ENCODE measurements at places on chromosomes 3 and 15.

DNA sequence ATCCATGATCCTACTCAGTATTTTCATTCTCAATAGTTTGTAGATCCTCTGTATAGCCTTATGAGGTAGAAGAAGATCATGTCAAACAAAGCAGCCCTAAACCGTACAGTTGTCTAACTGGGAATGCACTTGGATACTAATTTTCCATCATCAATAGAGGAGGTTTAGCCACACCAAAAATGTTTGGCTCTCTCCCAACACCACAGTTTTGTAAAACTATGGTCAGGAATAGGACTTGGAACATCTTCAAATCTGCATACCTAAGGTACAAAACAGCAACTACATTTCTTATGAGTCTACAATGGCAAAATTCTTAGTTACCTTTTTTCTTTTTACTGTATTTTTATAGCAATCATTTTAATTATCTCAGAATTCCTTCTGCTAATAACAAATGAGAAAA, 1001.6 kb downstream of the ROBO2 start:
- no peak for DNase-seq

GRCh38 chr15:85000937-85001336, 19.3 kb downstream of the PDE8A start:
- DNase-seq: no peak

DNA sequence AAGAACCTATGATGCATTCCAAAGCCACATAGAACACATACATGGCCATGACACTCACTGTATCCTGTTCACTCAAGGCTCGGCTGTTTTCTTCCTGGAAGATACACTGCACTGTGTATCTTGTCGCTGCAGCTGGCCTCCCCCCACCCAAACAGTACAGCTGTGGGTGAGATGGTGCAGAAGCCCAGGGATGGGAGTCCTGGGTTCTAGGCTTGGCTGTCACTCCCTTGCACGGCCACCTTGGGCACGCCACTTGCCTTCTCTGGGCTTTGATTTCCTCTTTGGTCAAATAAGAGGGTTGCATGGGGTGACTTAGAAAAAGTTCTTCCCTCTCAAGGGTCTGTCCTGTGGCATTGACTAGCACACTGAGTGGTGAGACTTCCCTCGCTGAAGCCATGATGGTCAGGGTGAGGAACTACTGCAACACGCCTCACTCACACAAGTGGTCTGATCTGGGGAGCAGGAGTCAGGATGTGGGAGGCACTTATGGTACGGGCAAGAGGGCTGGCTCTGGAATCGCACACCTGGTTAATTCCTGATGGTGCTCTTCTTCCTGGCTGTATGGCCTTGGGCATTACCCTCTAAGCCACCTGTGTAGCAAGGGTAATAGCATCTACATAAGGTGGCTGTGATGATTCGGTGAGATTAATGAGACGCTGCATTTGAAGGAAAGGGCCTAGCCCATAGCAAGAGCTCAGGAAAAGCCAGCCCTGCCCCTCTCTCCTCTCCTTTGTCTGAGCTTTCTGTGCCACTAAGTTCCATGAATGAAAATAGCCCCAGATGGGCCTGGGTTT, 44.0 kb downstream of the ANP32A start:
- DNase-seq: no peak

- DNase-seq: no peak
Measured at GRCh38 chr3:177855021-177855420, 657.7 kb upstream of the TBL1XR1 start.

GRCh38 chr3:64595253-64595694, 92.5 kb downstream of the ADAMTS9 start:
- no peak for DNase-seq

DNA sequence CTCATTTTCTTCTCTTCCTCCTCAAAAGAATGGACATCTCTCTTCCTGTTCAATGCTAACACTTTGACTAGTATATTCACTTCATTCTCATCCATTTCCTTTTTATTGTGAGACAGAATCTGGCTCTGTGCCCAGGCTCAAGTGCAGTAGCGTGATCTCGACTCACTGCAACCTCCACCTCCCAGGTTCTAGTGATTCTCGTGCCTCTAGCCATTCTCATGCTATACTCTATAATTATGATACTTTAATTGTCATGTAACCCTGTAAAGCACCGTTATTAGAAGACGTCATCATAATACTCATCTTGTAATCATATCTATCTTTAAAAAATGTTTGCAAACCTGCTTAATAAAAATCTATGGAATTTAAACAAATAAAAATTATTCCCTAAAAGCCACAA, 107.0 kb downstream of the SHOX2 start:
- DNase-seq: no peak

DNA sequence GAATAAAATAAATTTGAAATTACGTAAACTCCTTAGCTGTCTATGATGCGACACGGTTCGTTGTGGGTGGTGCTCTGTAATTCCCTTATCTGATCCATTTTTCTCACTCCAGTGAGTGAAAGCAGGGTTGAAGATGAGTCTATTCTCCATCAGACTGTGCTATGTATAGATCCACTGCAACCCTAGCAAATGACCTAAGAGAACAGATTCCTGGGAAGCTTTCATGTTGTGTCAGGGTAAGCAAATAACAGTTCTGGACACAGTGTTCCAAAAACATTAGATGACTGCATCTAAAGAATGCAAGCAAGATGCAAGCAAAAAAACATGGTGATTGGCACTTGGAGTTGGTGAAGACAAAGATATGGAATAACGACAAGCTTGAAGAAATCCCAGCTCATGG, 239.3 kb downstream of the SLC9A9 start:
- no peak for DNase-seq

- DNase-seq: no peak
Measured at GRCh38 chr15:39959411-39959810, 25.5 kb downstream of the EIF2AK4 start.

GRCh38 chr3:161222662-161223061, 1.6 kb downstream of the NMD3 start:
- no peak for DNase-seq

DNA sequence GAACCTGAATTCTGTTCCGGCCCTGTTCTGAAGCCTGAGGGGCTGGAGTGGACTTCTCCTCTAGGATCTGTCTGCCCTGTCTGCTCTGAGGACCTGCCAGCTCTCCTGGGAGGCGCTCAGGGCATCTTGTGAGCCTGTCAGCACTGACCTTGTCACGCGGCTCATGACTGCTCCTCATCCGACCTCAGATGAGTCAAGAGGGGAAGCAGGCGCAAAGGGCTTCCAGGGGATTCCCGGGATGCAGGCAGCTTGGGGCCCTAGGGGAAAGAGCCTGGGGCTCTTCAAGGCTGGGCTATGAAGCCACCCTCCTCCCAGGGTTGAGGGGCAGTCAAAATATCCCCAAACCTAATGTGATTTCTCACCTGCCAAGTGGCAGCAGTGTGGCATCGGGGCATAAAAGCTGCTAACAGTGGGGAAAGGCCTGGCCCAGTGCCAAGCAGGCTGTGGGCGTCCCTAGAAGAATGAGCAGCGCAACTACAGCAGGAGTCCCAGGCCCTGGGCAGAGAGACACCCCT, 27.6 kb upstream of the ANKDD1A start:
- DNase-seq: no peak

GRCh38 chr3:101124125-101124524, 130.9 kb upstream of the ABI3BP start:
- DNase-seq: no peak

GRCh38 chr3:142274908-142275307, 49.5 kb upstream of the GK5 start:
- DNase-seq: no peak

DNA sequence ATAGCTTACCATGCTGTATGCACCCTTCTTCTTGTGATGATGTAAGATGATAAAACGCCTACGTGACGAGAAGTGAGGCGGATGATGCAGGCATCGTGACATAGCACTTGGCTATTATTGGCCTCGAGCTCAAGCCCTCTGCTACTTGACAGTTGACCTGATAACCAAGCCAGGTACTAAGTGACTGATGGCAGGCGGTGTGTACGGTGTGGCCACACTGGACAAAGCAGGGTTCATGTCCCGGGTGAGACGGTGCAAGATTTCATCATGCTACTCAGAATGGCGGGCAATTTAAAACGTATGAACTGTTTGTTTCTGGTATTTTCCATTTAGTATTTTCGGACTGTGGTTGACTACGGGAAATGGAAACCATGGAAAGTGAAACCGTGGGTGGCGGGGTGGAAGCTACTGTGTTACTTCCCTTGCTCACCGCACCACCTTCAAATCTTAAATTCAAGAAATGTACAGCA, 57.7 kb downstream of the SLC12A8 start:
- DNase-seq: no peak

DNA sequence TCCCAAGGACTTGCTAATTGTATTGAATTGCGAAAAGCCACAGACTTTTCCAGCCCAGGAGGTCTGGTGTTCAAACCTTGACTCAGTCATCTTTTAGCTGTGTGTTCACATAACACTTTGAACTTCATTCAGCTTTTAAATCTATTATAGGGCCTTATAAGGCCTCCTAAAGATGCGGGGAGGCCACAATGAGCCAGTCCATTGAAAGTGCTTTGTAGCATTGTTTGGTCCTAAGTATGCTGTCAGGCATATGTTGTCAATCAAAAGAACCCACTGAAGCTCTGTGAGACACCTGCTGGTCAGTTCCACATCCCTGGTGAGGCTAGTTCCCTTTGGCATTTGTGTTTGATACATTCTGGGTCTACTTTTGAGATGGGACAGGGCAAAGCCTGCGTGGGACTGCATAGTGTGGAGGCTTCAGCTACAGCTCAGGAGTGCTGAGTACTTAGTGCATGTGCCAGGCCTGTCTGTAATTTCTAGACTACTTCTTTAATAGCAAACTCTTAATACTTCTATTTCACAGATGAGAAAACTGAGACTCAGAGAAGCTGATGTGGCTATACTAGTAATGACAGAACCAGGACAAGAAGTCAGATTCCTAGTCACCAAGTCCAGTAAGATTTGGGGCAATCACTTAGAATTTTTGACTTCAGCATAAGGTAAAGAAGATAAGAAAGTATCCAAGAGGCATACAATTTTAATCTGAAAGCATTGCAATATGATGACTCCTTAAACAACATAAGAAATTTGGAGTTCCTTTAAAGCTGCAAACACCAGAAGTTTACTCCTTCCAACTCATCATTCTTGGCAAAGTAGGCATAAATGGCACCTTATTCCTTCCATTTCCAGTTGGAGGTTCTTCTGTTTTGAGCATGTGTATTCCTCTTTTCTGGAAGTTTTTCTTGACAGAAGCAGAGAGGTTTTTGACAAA, 213.0 kb downstream of the PDCD6IP start:
- no peak for DNase-seq

- no peak for DNase-seq
Measured at GRCh38 chr3:64022451-64023186, 675 bp downstream of the PSMD6 start.

DNA sequence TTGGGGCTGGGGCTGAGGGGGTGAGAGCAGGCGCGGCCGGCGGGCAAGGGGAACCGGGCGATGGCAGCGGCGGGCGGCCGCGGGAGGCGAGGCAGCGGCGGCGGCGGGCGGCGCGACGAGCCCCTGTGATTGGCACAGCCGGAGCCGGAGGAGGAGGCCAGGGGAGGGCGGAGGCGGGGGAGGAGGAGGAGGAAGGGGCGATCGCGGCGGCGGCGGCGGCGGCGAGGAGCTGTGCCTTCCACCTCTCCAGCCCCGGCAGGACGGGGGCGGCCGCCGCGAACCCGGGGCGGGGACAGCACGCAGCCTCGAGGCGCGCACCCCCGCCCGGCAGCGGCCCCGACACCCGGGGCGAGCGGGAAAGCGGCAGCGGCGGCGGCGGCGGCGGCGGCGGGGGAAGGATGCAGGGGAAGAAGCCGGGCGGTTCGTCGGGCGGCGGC, at the start of gene SLCO3A1:
Gene SLCO3A1 (plus strand): TSS at position 198 of the 437 bp plus-strand sequence.
- DNase-seq: no peak

- DNase-seq: no peak
Measured at GRCh38 chr3:113136071-113136470, 75.3 kb upstream of the BOC start.

DNA sequence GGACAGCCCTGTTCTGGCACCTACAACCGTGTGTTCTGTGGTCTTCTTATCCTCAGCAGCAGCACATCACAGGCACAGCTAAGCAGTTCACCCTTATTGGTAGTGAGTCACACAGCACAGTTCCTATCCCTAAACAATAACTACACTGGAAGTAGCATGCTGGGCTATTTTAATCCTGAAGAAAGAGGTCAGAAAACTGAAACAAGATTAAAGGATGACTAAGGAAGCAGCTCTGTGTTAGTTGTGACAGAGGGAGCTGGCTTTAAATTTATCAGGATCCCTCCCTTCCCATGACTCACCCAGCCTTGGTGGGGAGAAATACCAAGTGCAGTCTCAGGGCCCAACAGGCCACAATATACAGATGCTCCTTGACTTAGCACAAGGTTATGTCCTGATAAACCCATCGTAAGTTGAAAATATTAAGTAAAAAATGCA, 144.3 kb downstream of the ERC2 start:
- no peak for DNase-seq

GRCh38 chr3:33377489-33377888, 62.7 kb downstream of the UBP1 start:
- DNase-seq: no peak

DNA sequence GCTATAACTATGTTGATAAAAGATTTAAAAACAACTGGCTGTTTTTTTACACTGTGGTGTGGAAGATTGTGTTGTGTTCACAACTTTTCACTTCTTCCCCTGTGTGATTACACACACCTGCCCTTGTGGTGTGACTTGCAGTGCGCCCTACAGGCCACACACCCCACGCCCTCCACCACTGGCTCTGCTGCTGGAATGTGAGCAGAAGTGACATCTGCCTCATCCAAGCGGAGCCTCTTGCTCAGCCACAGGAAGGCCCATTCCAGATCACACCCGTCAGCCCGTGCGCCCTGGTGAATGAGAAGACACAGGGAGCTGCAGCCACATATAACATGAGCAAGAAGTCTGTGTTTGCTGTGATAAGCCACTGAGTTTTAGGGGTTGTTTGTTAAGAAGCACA, 7.0 kb downstream of the CCR2 start:
- no peak for DNase-seq

DNA sequence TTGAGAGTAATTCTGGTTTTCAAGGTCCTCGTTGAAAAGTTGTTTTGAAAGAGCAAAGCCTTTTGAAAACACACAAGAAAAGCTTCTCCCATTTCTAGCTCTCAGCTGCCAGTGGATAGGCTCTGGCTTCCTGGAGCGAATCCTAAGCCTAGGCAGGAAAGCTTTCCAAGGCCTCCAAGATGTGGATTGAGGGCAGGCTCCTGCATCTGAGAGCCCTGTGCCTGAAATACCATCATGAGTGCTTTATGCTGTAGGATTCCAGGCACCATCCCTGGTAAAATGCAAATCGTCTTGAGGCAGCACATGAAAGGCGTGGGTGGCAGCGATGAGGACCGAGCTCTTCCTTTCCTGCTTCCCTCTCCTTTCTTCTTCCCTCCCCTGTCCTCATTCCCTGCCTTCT, 60.7 kb upstream of the CORO2B start:
- DNase-seq: no peak

All from left renal pelvis (tissue), 4 donors.